ENCODE measurements at places on chromosomes 3 and 15. TPM values are rescaled to one million over a fixed set of nuclear protein-coding genes. Genes with fewer than 3 reads are reported as not detected.

DNA sequence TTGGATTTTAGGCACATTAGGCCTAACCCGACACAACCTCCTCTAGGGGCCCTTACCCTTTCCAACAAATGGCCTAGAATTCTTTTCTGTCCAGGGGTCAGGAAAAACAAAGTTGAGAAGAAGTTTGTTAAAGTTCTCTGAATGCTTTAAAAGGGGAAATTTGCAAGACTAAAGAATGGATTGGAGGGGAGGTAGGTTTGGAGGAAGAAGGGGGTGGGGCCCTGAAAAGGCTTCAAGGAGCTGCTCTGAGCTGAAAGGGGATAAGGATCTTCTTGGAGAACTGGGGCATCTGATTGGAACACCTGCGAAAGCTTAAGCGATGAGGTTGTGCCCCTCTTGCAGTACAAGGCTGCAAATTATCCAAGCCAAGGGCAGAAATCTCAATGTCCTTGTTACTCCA lies 3.9 kb upstream of the SENP2 start:
- no peak for DNase-seq

GRCh38 chr15:98083203-98083910 lies 122.9 kb downstream of the ARRDC4 start:
- DNase-seq: no peak

- DNase-seq: no peak
These were observed 94.7 kb downstream of the IL5RA start for GRCh38 chr3:3015185-3016089.

DNA sequence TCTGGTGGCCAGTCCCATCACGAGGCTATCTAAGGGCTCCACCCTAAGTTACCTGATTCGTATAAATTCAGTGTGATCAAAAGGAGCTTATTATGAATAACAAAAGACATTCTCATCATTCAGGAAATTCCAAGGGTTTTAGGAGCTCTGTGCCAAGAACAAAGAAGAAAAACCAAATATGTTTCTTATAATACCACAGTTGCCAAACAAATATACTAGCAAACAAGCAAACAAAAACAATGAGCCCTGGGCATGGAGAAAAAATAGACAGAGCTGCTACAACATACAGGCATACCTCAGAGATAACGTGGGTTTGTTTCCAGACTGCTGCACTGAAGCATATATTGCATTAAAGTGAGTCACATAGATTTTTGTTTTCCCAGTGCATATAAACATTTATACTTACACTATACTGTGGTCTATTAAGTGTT lies 20.2 kb upstream of the CFAP161 start:
- no peak for DNase-seq

- no peak for DNase-seq
These were observed 65.6 kb upstream of the MBNL1 start for GRCh38 chr3:152202976-152203626.

GRCh38 chr3:107216229-107216628 lies 161.0 kb upstream of the CCDC54 start:
- no peak for DNase-seq

DNA sequence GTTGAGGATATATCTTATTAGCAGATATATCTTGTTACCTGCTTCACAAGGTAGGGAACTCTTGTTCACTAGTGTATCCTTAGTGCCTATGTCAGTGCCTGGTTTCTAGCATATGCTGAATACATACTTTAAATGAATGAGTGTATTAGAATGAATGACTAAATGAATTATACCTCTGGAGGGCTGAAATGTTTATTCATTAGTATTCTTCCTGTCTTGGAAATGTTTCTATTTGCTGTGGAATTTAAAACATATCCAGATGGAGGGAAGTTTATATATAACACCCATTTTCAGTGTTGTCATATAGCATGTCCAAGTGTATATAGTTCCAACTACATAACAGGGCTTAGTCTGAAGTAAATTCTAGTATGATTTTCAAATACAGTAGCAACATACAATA lies 581.5 kb downstream of the TBL1XR1 start:
- no peak for DNase-seq

- DNase-seq: no peak
These were observed 153.3 kb downstream of the BCHE start for GRCh38 chr3:165683947-165684346.

DNA sequence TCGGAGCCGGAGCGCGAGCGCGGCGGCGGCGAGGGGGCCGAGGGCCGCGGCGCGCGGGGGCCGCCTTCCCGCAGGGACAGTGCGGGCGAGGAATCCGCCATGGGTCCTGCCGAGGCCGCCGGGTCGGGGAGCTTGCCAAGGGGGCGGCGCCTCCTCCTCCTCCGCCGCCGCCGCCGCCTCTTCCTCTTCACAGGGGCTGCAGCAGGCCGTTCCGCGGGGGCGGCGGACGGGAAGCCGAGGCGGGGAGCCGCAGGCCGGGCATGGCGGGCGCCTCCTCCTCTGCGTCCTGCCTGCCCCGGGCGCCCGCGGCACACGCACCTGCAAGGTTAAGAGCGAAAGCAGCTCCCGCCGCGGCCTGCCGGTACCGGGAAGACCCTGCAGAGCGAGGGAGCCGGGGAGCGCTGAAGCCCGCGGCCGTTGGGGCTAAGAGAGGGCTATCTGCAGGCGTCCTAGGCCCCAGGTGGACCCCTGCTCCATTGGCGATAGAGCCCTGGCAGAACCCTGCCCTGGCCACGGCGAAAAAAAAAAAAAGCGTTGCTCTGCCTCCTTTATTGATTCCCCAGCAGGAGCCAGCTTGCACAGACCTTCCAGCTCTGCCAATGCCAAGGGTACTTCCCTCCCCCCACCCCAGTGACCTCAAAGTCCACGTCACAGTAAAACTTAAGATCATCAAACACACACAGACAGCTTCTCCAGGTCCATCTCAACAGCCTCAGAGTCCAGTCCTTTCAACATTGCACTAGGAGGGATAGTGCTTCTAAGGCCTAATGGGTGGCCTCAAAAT lies at the start of gene LYSMD2:
TSS of gene LYSMD2 (minus strand) at position 134 of the 784 bp plus-strand sequence. CDS start at position 101, 33 bp downstream.
- DNase-seq: no peak

- DNase-seq: no peak
These were observed 10.4 kb upstream of the CHAC1 start for GRCh38 chr15:40942878-40943277.

DNA sequence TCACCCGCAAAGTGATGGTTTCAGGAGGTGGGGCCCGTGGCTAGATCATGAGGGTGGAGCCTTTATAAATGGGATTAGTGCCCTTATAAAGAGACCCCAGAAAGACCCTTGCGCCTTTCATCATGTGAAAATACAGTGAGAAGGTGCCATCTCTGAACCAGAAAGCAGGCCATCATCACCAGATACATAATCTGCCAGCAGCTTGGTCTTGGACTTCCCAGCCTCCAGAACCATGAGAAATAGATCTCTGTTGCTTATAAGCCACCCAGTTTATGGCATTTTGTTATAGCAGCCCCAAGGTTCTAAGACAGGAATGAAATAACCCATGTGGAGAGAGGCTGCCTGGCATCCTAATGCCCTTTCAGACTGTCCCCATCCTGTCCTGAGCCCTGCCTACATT lies 127.8 kb upstream of the SMAD3 start:
- DNase-seq: no peak

DNA sequence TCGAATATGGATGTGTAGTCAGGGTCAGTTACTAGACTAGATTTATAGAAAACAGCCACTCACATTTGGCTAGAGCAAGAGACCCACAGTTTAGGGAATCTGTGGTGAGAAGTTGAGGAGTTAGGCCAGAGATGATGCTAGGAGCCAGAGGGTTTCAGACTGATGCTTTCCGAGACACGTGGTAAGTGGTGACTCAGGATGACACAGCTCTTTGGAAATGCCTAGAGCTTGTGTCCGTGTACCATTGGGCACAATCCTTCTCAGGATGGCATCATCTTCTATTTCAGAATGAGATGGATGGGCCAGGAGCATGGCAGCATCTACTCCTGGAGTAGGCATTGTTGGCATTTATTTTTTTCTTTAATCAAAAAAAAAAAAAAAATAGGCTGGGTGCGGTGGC lies 28.5 kb downstream of the PTPRG start:
- DNase-seq: no peak

- no peak for DNase-seq
These were observed 204.4 kb upstream of the ZNF385D start for GRCh38 chr3:21955406-21955805.

GRCh38 chr15:78914027-78914764 lies 30.6 kb downstream of the CTSH start:
- DNase-seq: no peak

GRCh38 chr3:47611576-47611975 lies 32.9 kb upstream of the CSPG5 start:
- DNase-seq: no peak

DNA sequence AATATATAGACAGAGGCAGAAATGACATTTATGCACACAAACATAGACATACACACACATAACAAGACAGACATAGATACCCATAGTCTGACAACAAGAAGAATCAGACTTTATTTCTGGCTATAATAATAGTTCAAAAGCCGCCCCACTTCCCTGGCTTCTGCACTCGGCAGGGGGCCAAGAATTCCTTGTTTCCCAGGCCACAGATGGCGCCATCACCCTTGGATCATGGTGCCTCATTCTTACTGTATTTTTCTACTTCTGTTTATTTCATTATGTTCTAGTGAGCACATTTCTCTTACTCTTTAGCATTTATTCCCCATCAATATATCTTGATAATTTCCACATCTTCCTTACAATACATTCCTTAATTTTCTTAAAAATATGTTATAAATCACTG lies 387.5 kb downstream of the NLGN1 start:
- DNase-seq: no peak

DNA sequence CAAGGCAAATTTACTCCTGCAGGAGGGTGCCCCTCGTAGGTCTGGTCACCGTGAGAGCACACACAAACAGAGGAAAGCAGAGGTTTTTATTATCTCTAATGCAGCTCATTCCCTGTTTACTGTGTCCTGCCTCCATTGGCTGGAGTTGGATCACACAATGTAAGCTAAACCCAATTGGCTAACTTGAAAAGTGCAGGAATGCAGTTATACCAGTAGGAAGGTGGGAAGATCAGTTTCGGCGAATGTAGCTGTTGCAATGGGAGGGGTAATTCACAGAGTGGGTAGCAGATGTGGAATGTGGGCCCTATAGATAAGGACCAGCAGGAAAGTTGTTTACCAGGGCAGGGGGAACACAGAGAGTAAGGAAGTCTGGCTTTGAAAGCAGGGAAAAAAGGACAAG lies 42.5 kb upstream of the NPAP1 start:
- no peak for DNase-seq

DNA sequence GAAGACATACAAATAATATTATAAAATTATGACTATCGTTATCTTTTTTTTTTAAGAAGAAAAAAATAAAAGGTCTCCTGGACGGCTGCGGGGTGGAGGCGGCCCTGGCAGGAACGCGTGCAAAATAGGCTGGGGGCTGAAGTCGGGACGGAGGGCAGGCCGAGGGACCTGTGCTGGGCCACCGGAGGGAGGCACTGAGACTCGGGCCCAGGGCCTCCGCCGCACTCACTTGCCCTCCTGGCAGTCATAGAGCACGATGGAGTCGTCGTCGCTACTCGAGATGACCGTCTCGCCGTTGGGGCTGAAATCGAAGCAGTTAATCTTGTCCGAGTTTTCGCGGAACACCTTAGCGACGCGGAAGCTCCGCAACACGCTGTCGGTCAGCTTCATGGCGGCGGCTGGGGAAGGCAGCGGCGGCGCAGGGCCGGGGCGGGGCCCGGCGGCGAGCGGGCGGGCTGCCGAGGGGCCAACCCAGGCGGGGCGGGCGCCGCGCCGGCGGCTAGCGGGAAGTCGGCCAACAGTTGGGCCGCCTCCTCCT lies 408 bp downstream of the WDR82 start:
- DNase-seq: no peak

GRCh38 chr3:100099621-100100020 lies 14.7 kb downstream of the FILIP1L start:
- DNase-seq: no peak

GRCh38 chr3:86787091-86787490 lies 203.9 kb downstream of the VGLL3 start:
- no peak for DNase-seq

- no peak for DNase-seq
These were observed 225.5 kb downstream of the SLCO3A1 start for GRCh38 chr15:92079047-92079446.

DNA sequence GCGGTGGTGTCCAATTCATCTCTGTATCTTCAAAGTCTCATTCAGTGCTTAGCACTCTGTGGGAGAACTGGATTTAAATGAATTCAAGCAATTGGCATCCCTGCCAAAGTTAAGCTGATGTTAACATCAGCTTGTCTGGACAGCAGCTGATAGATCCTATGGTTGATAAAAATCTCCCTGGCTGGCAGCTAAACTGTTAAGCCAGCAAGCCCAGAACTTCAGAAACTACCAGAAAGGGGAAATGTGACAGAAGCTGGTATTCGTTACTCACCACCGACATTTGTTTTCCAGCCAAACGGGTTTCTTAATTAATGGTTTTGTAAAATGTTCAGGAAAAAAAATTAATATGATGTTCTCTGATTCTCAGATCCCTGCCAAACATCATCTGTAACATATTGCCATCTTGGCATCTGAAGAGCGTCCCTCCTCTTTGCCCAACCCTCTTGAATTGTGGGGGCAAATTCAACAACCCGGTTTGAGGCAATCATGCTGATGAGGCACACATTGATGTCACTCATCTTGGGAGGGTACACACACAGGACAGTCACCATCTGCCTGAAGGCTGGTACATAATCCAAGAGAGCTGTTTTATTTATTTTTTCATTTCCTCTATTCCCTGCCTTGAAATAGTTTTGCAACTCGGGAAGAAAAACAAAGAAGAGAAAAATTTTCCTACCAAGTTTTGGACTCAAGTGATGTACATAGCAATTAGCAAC lies 76.3 kb upstream of the ABHD17C start:
- no peak for DNase-seq

DNA sequence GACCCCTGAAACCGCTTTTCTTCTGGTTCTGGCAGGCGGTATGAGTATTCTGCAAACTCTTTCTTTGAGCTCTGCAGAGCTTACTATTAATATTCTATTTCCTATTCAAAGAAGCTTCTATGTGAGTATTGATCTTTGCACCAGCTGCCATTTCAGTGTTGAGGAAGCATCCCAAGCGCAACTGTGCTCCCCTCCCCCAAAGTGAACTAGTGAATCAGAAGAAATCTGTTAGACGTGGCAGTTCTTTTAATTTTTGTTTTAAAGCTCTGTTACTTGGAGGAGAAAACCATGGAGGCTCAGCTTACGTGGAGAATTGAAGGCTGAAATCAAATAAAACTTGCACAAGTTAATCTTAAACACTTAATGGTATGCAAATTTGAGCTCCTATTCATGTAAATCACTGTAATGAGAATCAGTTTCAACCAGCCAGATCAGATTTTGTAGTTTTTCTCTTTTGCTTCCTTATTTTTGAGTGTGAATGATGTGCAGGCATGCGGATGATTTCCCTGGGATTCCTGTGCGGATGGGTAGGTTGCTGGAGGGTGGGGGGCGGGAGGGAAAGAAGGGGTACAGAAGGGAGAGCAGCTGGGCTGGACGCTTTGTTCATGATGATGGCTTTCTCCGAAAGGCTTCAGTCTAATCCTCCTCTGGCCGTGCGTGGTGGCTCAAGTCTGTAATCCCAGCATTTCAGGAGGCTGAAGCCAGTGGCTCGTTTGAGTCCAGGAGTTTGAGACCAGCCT lies 16.1 kb upstream of the AGBL1 start:
- DNase-seq: no peak

The GOLGA8H gene
- total RNA-seq: 1.3 TPM

The IGSF11 gene
- not detected for total RNA-seq

The RAB6B gene
- 0.27 TPM for total RNA-seq

The SRGAP3 gene
- total RNA-seq: 2.6 TPM

The KNG1 gene
- not detected for total RNA-seq

The EIF4G1 gene
- 254 TPM for total RNA-seq

The CHRNA7 gene
- 1.9 TPM for total RNA-seq

The ANXA2 gene
- total RNA-seq: 752 TPM

The SEC22A gene
- total RNA-seq: 24.7 TPM

The NEK10 gene
- 21.4 TPM for total RNA-seq

The NEK11 gene
- total RNA-seq: 10.3 TPM
